BJ (cell line): ENCODE measurements at places on chromosomes 1 and 21.

DNA sequence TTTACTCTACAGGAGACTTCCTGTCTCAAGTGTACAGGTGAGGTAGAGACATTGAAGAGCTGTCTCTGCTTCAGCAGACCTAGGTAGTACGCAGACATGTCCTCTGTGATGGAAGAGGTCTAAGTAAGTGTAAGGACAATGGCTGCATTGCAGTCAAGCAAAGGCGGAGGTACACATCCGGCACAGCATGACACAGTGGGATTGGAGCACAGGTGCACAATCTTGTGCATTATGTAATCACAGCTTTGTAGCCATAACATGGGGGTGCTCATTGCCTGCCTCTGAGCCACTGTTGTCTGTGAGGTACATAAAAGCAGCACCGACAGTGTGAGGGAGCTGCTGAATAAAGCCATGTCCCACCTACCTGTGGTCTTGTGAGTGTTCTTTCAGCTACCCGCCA, 66.4 kb upstream of the CCDC190 start:
- no peak for DNase-seq

GRCh38 chr21:44982558-44983250, 42.9 kb downstream of the SLX9 start:
- DNase-seq, result no peak

DNA sequence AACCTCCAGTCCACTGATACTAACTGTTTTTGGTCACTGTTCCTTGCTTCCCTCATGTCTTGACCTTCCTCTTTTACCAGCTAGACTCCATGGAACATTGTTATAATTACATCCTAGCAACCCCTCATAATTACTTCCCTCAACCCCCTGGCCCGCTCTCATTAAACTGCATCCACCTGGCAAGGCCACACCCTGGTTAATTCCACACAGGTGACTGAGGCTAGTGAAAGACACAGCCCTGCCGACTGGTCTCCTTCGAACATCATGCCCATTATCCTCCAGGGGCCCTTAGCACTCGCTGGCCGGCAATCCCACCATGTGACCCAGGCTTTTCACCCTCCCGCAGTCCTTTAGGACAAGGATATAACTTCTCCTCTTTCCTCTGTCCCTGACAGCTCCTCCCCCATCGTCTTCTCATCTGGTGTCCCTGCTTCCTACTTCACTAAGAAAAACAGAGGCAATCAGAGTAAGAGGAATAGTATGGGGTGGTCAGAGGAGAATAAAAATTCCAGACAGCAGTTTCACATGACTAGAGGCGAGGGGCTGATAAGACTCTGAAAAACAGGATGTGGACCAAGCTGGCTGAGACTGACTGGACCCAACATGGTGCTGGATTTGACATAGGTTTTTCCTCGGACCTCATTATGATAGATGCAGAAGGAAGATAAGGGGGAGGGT, 8.8 kb upstream of the TENT5B start:
- no peak for DNase-seq

- DNase-seq, result no peak
Measured at GRCh38 chr1:172293429-172293828, 127.1 kb upstream of the C1orf105 start.

GRCh38 chr1:28365864-28366263, 3.7 kb upstream of the PHACTR4 start:
- no peak for DNase-seq

GRCh38 chr1:228373681-228374571, 32.7 kb downstream of the TRIM11 start:
- no peak for DNase-seq

- DNase-seq, result no peak
Measured at GRCh38 chr1:2179283-2180013, 15.1 kb downstream of the FAAP20 start.
